CD4-positive, alpha-beta T cell treated with Interleukin-21 for 1 hour (primary cell): ENCODE measurements at places on chromosomes 16 and 17.

- no peak for DNase-seq
Observed at GRCh38 chr17:40343219-40344119, 21.1 kb downstream of the GJD3 start.

- no peak for DNase-seq
Observed at GRCh38 chr17:43591001-43591400, 44.9 kb upstream of the ETV4 start.

DNA sequence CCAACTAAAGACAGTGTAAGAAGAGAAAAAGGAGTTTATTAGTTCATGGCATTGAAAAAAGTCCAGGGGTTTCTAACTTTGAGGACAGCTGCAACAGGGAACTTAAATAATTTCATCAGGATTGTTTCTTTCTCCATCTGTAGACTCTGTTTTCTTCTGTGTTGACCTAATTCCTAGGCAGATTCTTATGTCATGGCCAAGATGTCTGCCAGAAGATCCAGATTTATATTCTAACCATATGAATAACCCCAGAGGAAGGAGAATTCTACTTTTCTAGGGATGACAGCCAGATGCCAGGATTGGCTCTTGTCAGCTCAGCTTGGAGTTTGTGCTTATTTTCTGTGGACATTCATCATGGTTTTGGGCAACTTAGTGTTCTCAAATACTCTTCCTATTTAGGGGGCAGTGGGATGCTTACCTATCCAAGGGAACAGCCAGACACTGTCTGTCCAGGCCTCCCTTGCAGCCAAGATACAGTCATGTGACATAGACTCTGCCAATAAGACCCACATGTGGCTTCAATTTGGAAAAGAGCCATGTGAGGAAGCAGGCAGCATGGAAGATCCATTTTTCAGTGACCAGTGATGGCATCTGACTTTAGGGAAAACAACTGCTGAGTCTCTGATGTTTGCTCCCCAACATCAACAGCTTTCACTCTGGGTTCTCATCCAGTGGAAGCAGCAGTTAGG, 18.2 kb downstream of the PCTP start:
- no peak for DNase-seq

DNA sequence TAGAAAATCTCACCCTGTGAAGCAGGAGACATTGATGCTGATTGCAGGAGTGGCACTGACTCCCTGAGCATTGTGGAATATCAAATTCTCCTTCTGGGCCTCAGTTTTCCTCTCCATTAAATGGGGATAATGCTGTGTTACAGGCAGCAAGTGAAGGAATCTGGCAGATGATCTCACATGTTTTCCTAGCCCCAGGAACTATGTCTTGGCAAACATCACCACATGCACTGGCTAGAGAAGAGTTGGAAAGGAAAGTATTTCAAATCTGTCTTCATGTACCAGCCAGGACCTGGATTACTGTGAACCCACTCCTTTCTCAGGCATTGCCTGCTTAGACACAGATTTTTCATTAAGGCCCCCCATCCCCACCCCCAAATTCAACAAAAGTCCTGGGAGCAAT, 13.6 kb upstream of the CCL8 start:
- DNase-seq = no peak

DNA sequence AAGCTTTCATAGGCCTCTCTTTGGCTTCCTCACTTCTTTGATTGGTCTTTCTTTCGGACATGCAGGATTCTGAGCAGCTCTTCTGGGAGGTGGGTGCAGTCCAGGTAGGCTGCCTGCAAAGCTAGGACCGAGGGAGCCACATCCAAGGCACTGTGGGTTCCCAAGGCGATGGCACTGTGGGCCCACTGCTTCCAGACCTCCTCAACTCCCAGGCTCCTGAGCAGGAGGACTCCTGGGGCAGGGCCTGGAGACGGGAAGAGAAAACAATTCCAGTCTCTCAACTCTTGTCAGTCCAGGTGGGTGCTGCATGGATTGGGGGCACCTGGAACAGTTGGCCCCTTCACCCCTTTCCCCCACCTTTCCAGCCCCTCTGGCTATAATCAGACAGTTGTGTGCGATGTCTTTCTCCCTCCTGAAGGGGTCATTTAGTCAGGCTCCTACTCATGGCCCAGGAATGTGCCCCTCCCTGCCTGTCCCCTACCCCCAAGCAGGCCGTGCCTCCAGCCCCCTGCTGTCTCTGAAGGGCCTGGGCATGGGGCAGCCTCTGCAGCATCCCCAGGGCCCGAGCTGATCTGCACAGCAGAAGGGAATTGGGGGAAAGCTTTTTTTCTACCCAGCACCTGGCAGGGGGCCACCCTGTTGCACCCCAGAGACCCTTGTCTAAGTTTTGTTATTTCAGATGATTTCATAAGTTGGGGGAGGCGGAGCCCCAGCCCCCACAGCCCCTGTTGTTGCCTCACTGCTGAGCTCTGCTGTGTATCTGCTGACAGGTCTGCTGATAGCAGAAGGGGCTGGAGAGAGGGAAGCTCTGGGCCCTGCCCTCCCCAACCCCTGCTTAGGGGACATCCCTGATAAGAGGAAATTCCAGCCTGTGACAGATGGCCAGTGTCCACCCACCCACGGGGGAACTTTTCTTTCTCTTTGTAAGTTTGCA, 330.3 kb downstream of the SEC14L1 start:
- no peak for DNase-seq

DNA sequence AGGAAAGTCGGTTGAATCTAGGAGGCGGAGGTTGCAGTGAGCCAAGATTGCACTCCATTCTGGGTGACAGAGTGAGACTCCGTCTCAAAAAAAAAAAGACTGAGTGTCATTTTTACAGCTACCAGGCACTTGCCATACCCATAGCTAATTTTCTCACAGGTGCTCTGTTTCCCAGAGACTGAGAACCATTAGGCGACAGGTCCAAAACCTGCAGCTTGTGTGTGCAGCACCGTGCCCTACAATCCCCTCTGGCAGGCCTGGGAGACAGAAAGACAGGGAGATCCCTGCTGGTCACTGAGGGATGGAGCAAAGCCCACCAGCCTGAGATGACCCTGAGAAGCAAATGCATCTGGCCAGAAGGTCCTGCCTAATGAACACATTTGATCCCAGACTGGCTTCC, 2.7 kb downstream of the TFAP4 start:
- DNase-seq = no peak

DNA sequence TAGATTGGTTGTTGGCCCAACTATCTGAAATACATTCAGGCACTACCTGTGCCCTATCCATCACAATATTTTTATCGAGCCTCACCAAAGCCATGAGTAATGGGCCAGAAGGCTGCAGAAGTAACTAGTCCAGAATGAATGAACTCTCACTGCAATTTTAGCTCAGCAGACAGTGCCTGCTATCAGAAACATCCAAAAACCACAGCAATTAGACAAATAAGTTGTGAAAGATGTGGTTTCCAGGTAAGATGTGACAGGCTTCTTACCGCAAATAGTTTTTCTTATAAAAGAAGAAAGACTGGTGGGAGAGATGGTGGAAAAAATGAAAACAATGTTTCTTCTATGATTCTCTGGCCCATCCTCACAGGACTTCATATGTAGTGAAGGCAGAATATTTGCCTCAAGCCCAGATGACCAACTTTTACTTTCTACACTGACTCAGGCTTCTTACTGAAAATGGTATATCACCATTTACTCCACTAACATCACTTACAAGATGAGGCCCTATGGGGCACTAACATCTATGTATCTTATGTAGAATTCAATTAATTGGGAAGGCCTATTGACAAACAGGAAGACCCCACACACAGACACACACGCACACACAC, 9.8 kb upstream of the RFFL start:
- peak; percentile 55 for DNase-seq

- peak; percentile 59 for DNase-seq
Observed at GRCh38 chr16:30875871-30876801, 17.7 kb downstream of the BCL7C start.

DNA sequence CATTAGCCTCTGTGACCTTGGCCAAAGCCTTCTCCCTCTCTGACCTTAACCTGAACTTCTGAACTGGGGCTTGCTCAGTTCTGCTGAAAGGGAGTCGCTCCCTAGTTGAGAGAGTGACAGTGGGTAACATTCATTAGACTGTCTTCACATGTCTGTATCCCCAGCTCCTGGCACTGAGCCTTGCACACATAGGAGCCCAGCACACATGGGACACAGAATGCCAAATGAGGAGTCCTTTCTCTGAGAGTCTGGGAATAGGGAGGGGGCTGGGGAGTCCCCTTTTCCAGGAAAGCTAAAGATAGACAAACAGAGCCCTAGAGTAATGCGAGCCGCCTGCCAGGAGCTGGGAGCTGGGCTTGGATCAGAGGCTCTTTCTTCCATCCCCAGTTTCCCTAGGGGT, 2.5 kb downstream of the TAC4 start:
- no peak for DNase-seq

DNA sequence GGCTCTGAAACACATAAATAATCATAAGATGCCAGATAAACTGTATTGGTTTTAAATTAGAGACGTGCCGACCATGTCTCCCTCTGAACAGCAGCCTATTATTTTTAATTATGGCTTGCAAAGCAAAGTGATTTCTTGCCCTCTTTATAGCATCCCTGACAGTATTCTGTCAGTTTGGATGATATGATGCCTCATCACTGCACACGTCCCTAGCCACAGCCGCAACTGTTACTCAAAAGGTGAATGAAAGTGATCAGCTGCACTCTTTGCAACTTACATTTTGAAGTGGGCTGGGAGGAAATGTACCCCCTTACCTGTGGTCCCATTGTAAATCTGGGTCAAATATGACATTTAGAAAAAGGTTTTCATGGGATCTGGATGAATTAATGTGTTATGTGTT, 389.9 kb downstream of the MAF start:
- DNase-seq = no peak

- DNase-seq = no peak
Observed at GRCh38 chr16:75312875-75313274, 61.5 kb upstream of the BCAR1 start.

DNA sequence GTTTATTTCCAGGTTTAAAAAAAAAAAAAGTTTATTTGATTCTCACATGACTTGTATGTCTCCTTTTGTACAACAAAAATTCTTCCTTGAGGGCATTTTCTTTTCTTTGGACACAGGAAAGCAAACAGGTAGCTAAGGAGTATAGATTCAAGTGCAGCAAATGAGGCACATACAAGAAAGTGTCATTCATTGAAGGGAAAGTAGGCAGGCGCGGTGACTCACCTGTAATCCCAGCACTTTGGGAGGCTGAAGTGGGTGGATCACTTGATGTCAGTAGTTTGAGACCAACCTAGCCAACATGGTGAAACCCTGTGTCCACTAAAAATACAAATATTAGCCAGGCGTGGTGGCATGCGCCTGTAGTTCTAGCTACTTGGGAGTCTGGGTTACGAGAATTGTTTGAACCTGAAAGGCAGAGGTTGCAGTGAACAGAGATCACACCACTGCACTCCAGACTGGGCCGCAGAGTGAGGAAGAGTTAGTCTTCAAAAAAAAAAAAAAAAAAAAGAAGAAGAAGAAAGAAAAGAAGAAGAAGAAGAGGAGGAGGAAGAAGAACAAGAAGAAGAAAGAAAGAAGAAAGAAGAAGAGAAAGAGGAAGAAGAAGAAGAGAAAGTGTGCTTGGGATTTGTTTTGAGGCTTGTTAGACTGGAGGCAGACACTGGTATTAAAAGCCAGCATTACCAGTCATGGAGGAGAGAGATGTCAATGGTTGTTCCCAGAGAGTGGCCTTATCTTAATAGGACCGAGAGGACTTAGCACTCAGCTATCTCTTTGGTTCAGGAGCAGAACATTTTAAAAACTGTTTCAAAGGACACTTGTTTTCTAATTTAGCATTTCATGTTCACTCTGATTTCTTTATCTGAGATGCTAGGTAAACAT, 19.7 kb downstream of the GINS3 start:
- DNase-seq = no peak

- DNase-seq = no peak
Observed at GRCh38 chr16:27127308-27127707, 60.6 kb downstream of the C16orf82 start.

GRCh38 chr16:70162041-70162451, 11.5 kb upstream of the CLEC18C start:
- no peak for DNase-seq

DNA sequence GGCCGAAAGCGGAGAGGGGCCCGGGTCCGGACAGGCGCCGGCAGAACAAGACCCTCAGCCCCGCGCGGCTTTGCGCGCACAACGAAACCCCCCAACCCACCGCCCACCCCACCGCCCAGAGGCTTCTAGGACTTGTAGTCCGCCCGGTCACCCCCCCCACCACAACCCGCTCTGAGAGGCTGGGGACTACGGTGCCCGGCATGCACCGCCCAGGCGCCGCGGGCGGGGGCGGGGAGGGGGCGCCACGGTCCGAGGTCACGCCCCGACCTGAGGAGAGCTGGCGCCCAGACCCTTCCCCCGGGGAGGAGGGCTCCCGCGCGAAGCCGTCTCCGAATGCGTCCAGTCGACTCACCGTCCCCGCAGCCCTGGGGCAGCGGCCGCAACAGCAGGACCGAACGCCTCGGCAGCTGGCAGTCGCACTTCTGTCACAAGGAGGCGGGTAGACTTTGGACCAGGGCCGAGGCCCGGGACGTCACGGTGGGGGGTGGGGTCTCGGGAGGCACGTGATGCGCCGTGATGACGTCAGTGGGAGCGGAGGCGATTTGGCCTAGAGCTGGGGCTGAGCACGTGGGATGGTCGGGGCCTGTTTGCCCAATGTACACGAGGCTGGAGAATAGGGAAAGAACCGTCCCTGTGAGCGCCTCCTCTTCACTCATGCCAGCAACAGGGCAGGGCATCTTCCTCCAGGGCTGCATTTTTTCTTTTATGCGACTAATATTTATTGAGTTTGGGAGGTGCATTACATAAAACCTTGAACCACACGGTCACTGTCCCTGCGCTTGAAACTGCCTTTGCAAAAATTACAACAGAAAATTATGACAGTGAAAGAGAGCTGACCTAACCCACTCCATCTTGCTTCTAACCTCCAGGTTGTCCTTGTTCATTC, at the start of gene CDIP1:
TSS of gene CDIP1 (minus strand) at position 424 of the 886 bp plus-strand sequence. CDS start 24,643 bp downstream, outside the sequence.
- peak; percentile 96 for DNase-seq

- DNase-seq = peak; percentile 70
Observed at GRCh38 chr17:17783116-17783824, 53.5 kb downstream of the SREBF1 start.

DNA sequence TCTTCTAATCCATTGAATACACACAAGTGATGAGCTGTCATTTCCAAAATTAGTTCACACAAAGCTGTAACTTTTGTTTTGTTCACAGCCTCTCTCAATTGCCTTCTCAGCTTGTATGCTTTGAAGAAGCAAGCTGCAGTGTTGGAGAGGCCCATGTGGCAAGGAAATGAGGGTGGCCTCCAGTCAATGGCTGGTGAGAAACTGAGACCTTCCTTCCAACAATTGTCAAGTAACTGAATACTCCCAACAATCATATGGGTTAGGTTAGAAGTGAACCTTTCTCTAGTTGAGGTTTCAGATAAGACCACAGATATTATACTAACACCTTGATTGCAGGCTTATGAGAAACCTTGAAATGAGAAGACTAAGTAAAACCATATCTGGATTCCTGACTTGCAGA, 82.4 kb upstream of the SOX9 start:
- DNase-seq = no peak
